NCI-H2081 (cell line): ENCODE measurements at places on chromosomes 16 and 17.

- no peak for DNase-seq
These were observed 458.6 kb upstream of the ASIC2 start for GRCh38 chr17:33751702-33752065.

- DNase-seq: no peak
These were observed 53.0 kb upstream of the RPL38 start for GRCh38 chr17:74150428-74151025.

DNA sequence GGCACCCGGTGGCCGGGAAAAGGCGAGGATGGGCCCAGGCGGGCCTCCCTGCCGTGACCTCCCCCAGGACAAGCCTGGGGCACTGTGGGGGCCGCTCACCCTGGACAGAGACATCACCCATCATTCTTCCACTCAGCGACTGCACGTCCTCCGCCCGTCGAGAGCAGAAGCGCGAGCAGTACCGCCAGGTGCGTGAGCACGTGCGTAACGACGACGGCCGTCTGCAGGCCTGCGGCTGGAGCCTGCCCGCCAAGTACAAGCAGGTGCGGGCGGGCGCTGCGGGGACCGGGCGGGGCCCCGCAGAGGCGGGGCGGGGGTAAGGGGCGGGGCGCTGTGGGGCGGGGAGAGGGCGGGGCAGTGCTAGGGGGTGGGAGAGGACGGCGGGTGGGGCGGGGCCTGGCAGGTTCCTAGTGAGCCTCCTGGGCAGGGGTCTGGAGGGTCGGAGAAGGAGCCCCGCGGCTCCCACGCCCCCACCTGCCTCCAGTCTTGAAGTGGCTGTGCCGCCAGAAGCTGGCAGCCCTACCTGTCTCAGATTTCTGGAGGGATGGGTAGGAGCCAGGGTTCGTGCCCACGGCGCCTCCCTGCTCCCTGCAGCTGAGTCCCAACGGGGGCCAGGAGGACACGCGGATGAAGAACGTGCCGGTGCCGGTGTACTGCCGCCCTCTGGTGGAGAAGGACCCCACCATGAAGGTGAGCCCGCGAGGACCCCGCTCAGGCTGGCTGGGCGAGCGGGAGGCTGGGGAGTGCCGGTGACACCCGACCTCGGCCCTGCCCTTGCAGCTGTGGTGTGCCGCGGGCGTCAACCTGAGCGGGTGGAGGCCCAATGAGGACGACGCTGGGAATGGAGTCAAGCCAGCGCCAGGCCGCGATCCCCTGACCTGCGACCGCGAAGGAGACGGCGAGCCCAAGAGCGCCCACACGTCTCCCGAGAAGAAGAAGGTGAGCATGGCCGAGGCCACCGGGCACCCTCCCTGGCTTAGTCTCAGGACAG, 7.5 kb downstream of the NME3 start:
- no peak for DNase-seq

DNA sequence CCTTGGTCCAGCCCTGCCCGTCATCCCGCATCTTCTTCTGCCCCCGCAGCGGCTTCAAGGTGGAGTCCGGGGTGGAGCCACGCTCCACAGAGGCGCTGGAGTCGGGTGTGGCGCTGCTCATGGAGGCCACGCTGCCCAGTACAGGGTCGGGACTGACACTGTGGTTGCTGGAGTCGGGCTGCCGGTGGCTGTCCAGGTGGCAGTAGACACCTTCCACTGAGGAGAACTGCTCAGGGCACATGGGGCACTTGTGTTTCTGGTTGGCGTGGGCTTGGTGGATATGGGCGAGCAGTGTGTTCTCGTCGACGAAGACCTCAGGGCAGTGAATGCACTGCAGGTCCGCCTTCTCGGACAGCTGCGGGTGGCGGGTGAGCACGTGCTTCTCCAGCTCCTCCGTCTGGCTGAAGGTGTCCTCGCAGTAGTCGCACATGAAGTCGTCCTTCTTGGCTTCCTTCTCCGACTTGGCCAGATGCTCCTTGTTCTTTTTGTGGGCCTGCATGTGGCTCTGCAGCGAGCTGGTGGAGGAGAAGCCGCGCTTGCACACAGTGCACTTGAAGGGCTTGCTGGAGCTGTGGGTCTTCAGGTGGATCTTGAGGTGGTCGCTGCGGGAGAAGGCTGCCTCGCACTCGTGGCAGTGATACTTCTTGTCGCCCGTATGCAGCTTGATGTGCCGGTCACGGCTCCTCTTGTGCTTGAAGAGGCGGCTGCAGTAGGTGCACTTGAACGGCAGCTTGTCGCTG, 217.8 kb downstream of the ZNF423 start:
- DNase-seq: no peak

- no peak for DNase-seq
These were observed 13.2 kb downstream of the NGFR start for GRCh38 chr17:49508061-49508865.

DNA sequence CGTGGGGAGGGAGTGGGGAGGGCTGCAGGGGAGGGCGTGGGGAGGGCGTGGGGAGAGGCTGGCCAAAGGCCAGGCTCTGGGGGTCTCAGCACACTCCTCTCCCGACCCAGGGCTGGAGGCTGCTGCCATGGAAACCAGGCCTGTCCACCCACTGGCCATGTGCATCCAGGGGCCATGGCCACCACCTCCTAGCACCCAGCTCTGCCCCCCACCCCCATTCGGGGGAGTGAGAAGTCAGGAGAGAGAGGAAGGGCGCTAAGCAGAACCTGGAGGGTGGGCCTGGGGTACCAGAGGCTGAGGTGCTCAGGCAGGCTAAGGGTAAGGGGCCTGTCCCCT, 29.6 kb downstream of the ENDOV start:
- no peak for DNase-seq

- no peak for DNase-seq
These were observed 15.5 kb upstream of the MMD start for GRCh38 chr17:55437159-55437605.
